Activated T-cell treated with anti-CD3 and anti-CD28 coated beads, Interleukin-2, amount 50 U/mL, for 48 hours (primary cell): ENCODE measurements at places on chromosomes 3 and 15.

GRCh38 chr3:168061332-168061996 is 34.3 kb downstream of the GOLIM4 start:
- DNase-seq: no peak

- no peak for DNase-seq
Measured at GRCh38 chr15:31526916-31527690, 200.5 kb downstream of the KLF13 start.

- no peak for DNase-seq
Measured at GRCh38 chr3:93992207-93992606, 12.3 kb downstream of the ARL13B start.

DNA sequence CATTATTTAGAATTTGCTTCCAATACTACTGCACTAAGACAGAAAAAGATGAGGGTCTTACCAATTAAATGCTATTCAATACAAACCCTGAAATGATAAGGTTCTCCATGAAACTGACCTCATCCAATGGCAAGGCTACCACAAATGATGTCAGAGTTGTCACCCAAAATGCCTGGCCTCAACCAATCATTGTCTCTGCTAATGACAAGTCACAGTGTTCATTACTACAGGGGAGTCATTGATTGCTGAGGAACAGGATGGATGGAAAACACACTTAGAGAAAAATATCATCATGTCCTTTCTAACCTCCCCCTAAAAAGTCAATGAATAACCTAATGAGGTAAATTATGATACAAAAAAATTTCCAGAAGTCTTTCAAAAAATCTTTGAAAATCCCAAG is 91.0 kb downstream of the FOXP1 start:
- no peak for DNase-seq

GRCh38 chr15:100353449-100353848 is 11.7 kb upstream of the ADAMTS17 start:
- no peak for DNase-seq

GRCh38 chr3:181425074-181425473 is 286.7 kb upstream of the SOX2 start:
- no peak for DNase-seq

- DNase-seq: no peak
Measured at GRCh38 chr3:141240286-141240685, 8.7 kb downstream of the PXYLP1 start.

- no peak for DNase-seq
Measured at GRCh38 chr15:40063563-40064011, 24.6 kb upstream of the SRP14 start.

DNA sequence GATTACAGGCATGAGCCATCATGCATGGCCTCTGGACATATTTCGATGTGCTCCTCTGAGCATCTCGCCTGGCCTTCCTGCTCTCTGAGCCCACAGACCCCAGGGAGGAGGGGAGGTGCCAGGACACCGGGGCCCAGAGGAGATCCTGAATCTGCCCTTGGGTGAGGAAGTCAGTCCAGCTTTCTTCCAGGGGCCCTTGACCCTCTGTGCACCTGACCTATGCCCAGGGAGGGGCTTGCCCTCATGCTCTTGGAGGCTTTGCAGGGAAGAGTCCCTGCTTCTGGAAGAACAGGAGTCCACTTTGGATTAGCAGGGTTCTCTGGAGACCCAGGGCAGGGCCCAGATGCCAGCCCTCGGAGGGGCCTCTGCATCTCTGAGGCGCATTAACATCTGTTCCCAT is 1.4 kb downstream of the ACSBG1 start:
- no peak for DNase-seq

DNA sequence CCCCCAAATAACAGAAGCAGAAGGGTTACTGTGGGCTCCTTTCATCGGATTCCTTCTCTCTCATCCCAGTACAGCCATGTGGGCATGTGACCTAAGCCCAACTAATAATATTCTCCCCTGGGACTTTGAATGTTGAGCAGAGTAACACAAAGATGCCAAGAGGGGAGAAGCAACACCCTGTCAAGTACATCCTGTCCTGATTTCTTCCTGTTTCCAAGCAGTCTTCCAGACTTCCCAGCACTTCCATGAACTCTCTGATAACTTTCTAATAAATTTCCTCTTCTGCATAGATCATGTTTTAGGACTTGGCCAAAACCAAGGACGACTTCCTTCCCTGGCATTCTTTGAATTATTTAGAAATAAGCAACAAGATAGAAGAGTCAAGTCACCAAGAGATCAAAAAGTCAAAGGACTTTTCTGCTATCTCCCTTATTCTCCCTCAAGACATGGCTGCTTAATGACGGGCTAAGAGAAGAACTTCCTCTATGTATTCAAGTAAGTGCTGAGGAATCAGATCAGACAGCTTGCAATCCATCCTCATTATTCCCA is 37.9 kb downstream of the CRYGS start:
- DNase-seq: no peak

- peak; percentile 36 for DNase-seq
Measured at GRCh38 chr3:9902372-9903237, at the start of gene IL17RE. Gene IL17RE, plus strand, starts transcription at chr3:9902848. Its CDS starts 85 bp downstream, at chr3:9902933.

- no peak for DNase-seq
Measured at GRCh38 chr3:142894493-142894892, 5.6 kb upstream of the PCOLCE2 start.

GRCh38 chr3:108475220-108475782 is 35.1 kb downstream of the MYH15 start:
- no peak for DNase-seq

GRCh38 chr15:80455668-80456442 is 51.7 kb downstream of the ARNT2 start:
- DNase-seq: peak; percentile 64

DNA sequence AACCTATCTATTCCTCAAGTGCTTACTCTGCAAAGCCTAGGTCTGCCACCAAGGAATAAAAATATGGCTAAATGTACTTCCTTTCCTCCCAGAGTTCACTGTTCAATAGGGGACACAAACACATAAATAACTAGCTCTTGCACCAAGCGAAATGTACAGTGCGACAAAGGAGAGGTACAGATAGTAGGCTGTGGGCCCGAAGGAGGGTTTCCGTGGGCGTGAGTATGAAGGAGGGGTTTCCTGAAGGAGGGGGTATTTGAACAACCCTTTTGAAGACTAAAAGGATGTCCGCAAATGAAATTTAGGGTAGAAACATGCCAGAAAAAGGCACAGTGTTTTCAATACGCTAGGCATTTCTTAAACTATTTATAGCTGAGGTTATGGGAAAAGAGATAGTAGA is 207.9 kb downstream of the LPP start:
- no peak for DNase-seq

- no peak for DNase-seq
Measured at GRCh38 chr3:30502742-30503073, 103.7 kb upstream of the TGFBR2 start.

GRCh38 chr3:57227930-57228751 is 612 bp downstream of the APPL1 start:
- DNase-seq: peak; percentile 62

DNA sequence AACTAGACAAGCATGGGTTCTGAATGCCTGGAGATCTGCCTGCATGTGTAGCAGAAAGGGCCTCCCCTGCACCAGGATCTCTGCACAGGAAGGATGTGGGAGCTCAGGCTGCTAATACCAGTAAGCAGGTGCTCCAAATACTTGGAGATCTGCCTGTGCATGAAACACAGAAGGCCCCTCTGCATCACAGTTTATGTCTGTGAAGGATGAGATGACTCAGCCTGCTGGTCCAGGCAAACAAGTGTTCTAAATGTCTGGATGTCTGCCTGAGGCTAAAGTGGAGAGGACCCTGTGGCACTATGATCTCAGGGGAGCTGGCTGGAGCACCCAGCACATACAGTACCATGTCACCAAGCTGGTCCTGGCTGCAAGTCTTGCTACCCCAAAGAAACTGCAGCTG is 678.8 kb downstream of the MCTP2 start:
- DNase-seq: no peak

DNA sequence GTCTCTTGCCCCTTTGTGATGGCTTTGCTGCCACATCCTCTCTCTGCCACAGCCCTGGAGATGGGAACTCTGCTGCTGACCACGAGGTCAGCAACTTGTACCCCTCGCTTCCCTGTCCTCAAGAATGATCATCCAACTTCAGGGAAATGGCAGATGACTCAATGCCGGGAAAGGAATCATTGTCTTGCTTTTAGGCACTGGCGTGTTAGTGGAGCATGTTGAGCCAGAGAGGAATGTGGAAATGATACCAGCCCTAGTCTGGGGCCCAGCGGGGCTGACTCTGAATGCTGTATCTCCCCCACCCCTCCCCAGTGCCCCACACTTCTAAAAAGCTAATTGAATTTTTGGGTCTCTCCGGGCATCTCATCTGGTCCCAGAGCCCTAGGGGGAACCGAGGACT is 184.9 kb upstream of the BHLHE40 start:
- no peak for DNase-seq

DNA sequence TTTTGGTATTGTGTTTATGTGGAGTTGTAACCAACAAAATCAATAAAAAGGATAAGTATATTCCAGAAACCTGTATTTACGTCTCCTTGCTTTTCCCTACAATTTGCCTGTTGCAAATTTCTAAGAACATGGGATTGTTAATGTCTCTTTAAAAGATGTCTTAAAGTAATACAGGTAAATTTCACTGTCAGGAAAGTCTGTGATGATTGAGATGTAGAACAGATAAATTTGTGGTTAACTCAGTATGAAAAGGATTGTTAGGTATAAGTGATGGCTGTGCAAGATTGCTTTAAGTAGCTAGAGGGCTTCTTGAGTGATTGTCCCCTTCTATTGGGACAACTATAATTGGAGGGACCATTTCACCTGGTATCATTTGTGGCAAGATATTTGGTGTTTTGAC is 6.8 kb downstream of the PTPRG start:
- DNase-seq: no peak

- no peak for DNase-seq
Measured at GRCh38 chr3:188208516-188208981, 54.6 kb downstream of the LPP start.

DNA sequence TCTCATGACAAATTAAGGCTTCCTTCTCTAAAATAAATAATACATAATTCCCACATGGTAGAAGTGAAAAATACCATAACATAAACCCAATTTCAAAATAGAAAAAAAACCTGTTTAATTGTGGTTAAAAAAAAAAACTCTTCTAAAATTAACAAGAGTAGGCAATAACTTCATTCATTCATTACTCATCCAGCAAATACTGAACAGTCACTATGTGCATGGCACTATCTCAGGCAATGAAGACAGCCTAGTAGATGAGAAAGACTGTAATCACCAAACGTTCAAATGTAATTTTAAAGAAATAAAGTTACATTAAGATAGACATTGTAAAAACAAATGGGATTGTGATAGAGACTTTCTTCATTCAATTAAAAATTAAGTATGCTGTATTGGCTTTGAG is 43.4 kb downstream of the TFDP2 start:
- DNase-seq: no peak

GRCh38 chr3:43895573-43895972 is 204.8 kb downstream of the ABHD5 start:
- no peak for DNase-seq

GRCh38 chr15:94370206-94370935 is 139.0 kb downstream of the MCTP2 start:
- no peak for DNase-seq

DNA sequence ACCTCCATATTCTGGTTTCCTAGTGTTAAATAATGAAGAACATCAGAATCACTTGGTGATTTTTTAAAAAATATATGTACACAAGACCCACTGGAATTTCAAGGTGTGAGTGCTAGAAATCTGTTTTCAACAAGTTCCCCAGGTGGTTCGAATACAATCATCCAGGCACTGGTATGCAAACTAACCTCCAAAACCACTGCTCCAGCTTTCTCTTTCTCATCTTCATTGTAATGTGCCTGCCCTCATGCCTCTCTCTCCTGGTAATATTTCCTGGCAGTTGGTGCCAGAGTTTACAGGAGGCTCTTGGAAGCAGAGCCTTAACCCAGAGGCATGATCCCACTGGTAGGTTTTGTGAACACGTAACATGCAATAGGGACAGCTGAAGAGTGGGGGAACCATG is 163.1 kb upstream of the MANF start:
- no peak for DNase-seq

DNA sequence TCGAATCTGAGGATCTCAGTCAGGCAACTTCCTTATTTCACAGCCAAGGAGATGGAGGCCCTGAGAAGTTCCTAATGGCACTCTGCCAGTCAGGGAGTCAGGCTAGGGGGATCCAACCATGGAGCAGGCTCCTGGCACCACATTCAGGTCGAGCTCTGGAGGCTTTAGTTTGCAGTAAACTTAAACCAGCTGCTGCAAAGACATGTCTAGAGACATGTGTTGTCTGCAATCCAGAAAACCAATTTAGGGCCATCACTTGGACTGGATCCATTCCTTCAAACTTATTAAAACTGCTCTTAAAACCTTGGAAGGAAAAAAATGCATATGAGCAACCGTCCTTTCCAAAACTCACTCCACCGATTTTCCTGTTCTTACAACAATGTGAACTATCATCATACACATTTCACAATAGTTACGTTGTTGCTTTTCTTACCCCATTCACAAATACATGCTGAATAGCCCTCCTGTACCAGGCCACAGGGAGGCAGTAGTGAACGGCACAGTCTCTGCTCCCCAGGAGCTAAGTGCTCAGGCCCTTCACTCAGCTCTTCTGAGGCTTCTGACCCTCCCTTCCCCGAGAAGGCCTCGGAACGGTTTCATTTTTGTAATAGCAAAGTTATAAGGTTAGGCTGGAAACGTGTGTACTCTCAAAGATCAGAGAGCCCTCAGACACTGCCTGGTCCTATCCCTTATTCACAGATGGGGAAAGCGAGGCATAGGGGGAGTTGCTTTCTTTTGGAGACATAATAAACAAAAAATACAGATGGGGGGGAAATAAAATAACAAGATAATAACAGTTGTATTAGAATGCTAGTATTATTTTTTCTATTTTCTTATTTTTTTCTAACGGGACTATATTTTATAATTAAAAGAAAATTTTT is 20.1 kb downstream of the RFT1 start:
- DNase-seq: peak; percentile 72

GRCh38 chr15:70337277-70338186 is 239.8 kb upstream of the TLE3 start:
- no peak for DNase-seq

- DNase-seq: no peak
Measured at GRCh38 chr15:58074452-58074851, 8.9 kb upstream of the ALDH1A2 start.

- peak; percentile 39 for DNase-seq
Measured at GRCh38 chr3:66138336-66139313, 82.2 kb upstream of the SLC25A26 start.

- DNase-seq: no peak
Measured at GRCh38 chr3:41522612-41523011, 323.3 kb downstream of the CTNNB1 start.

- no peak for DNase-seq
Measured at GRCh38 chr3:123682781-123683504, 98.1 kb upstream of the HACD2 start.

- no peak for DNase-seq
Measured at GRCh38 chr3:155232605-155233004, 60.9 kb downstream of the STRIT1 start.

DNA sequence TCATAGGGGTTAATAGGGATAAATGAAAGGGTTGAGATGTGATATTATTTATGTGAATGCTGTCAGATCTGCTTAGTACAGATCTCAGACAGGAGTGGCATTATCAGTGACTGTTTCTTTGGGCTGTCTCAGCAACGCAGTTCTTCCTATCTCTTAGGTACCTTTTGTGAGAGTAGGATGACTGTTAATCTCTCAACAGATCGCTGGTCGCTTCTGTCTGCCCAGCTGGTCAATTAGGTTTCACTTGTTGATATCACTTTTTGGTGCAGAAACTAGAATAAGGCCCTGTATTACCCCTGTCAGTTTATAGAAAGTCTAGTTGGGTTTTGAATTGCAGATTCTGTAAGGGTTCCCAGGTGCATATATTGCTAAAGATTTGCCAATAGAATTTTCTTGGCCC is 16.5 kb downstream of the DIS3L start:
- no peak for DNase-seq

GRCh38 chr15:98967096-98967495 is 40.5 kb downstream of the PGPEP1L start:
- no peak for DNase-seq
